Thoracic aorta (tissue), 2 donors: ENCODE measurements at places on chromosomes 5 and 9. TPM values are rescaled to one million over a fixed set of nuclear protein-coding genes. Genes with fewer than 3 reads are reported as not detected.

HMMR gene
- 1.1 TPM for total RNA-seq

DNA sequence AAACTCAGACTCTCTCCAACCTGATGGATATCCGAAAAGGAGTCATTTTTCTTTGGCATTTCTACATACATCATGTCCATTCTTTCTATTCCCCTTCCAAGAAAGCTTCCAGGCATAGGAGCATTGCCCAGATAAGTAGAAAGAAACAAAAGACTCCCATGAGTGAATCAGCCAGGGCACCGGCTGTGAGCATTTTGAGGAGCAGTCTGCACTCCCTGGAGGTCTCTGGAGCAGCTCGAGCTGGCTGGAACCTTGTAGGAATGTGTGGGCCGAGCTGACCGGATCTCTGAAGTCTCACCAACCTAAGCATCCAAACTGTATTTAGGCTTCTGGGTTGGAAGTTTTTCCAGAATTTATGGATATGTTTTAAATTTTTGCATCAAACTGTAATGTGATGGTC, 161.4 kb upstream of the TRPC7 start:
- DNase-seq, result no peak

DNA sequence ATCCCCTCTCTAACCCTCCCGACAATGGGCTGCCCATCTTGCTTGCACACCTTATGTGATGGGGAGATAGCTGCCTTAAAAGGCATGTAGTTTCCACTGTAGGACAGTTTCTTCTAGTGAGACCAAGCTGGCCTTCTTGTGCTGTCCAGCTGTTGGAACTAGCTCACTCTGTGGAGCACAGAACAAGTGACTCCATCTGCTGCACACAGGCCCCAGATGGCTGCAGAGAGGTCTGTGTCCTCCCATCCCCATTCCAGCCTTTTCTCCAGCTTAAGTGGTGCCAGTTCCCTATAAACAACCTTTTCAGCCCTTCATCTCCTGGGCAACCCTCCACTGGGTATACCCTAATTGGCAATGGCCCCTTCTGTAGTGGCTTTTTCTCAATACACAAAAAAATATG, 18.7 kb upstream of the PSD2 start:
- no peak for DNase-seq

GFI1B gene
- total RNA-seq, result not detected

DNA sequence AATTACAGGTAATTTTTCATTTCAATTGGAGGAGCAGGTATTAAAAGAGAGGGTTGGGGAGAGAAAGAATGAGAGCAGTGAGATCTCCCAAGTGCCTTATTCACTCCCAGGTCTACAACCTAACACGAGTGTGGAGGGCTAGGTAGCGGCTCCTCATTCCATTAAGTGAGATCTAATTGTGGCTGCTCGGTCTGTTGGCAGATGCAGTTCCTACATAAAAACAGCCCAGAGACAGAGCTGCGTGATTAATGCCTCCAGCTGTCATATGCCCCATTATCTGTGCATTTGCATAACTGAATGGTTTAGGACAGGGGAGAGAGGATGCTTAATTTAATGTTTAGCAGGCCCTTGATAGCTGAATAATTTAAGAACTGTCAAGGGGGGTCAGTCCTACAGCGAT, 100.5 kb downstream of the PSAT1 start:
- no peak for DNase-seq

DNA sequence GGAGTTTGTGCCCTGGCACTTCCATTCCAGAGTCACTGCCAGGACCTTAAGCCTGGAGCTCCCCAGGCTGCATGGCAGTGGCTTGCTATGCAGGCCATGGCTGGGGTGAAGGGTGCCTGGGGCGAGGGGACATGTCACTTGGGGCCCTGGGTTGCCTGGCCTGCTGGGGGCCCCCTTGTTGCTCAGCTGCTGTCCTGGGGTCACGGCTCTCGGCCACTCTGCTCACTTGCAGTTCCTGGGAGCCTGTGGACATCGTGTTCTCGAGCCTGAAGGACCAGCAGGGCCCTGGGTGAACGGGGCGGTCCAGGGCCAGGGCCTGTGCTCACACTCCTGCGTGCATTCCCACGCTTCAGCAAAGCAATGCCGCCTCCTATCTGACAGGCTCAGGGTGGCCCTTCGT, 14.5 kb upstream of the SLC2A6 start:
- DNase-seq, result no peak

GRCh38 chr9:5301544-5301943, 3.0 kb downstream of the RLN2 start:
- DNase-seq, result no peak

- no peak for DNase-seq
Observed at GRCh38 chr5:153796527-153796926, 242.2 kb downstream of the FAM114A2 start.

DRD1 gene
- total RNA-seq, result 0.99 TPM

CNTNAP3B gene
- 94.8 TPM for total RNA-seq

NDUFB6 gene
- 20.9 TPM for total RNA-seq

SHB gene
- 41.7 TPM for total RNA-seq

GRCh38 chr9:90737742-90738141, 63.9 kb upstream of the SYK start:
- no peak for DNase-seq
